ENCODE measurements at places on chromosomes 2 and 18. TPM values are rescaled to one million over a fixed set of nuclear protein-coding genes. Genes with fewer than 3 reads are reported as not detected.

The KCNK3 gene
- not detected for total RNA-seq

The KCNE4 gene
- not detected for total RNA-seq

The NRBP1 gene
- 99.7 TPM for total RNA-seq

The RAD51AP2 gene
- total RNA-seq: not detected

The SPATA3 gene
- total RNA-seq: not detected

The QPCT gene
- total RNA-seq: 1.6 TPM

The ANKRD53 gene
- not detected for total RNA-seq

The CCDC74B gene
- 1.8 TPM for total RNA-seq

The MYO7B gene
- 0.10 TPM for total RNA-seq

The PLA2R1 gene
- not detected for total RNA-seq

The CACNB4 gene
- 0.83 TPM for total RNA-seq

The SLC30A3 gene
- 2.1 TPM for total RNA-seq

DNA sequence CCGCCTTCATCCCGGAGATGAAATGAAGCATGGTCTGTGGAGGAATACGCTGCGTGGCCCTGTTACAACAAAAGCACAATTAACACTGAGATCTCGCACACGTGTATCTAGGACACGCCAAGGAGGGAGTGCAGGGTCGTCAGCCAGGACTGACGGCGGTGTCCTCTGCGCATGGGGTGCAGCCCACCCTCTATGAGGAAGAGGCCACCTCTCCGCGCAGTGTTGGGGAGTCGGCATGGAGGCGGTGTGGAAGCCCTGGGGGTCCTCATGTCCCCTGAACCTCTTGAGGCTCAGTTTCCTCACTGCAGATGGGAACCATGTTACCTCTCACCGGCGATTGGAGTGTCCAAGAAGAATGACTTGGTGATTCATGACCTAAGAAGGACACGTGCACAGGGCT is 86.0 kb upstream of the ZNF236 start:
- no peak for DNase-seq
- H3K4me3 ChIP-seq: no peak overlapping the region
- peaks cover 2% of the 10 kb centered on the region for H3K36me3 ChIP-seq

- peak overlapping the region; percentile 66 for H3K4me3 ChIP-seq
- peak; percentile 46 for DNase-seq
- no peaks in the 10 kb centered on the region for H3K27me3 ChIP-seq
- H3K4me1 ChIP-seq: peaks cover 62% of the 10 kb centered on the region
- peak overlapping the region; percentile 94 for H3K27ac ChIP-seq
Measured at GRCh38 chr2:196987649-196988364, 61.3 kb upstream of the PGAP1 start.

- peaks cover 6% of the 10 kb centered on the region for H3K27me3 ChIP-seq
- DNase-seq: no peak
- no peak overlapping the region for H3K27ac ChIP-seq
Measured at GRCh38 chr2:128311755-128312341, 6.8 kb downstream of the HS6ST1 start.

GRCh38 chr18:28267878-28268625 is 91.1 kb upstream of the CDH2 start:
- H3K4me1 ChIP-seq: no peaks in the 10 kb centered on the region
- no peak overlapping the region for H3K4me3 ChIP-seq
- H3K27ac ChIP-seq: no peak overlapping the region

- H3K4me1 ChIP-seq: no peaks in the 10 kb centered on the region
- H3K36me3 ChIP-seq: no peaks in the 10 kb centered on the region
- H3K27me3 ChIP-seq: peaks cover 10% of the 10 kb centered on the region
- H3K4me3 ChIP-seq: no peak overlapping the region
- H3K27ac ChIP-seq: no peak overlapping the region
- no peak for DNase-seq
Measured at GRCh38 chr2:42984081-42984480, 191.7 kb upstream of the HAAO start.

DNA sequence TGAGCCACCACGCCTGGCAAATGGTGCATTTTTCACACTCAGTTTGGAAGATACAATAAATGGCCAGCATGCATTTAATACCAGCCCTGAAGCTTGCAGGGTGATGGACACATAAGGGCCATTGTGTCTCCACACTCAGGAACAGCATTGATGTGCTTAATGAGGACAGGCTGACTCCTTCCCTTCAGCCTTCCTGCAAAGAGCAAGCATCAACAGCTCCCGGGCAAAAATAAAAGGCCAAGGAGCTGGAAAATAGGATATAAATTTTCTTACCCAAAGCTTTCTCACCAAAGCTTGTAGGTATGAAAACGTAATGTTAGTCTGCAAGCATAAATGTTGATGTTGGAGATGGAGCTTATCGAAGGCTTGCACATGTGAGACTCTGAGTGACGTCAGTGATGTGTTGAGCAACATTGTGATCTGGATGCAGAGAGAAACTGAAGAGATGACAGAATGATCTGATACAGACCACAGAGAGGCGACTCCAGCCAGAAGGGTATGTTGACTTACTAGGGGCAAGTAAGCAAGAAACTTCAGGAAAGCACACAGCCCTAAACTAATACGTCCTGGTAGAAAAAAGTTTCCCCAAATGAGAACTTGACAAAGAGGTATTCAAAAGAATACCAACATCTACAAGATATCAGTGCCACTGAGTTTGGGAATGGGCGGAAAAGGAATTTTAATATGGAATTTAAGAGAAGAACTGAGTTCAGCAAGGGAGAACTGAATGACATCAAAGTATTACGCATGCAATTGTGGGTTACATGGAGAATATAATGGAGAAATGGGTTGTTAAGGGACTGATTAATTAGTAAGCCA is 256.5 kb downstream of the TGIF1 start:
- H3K4me3 ChIP-seq: no peak overlapping the region
- no peak for DNase-seq
- peaks cover 31% of the 10 kb centered on the region for H3K27me3 ChIP-seq
- H3K4me1 ChIP-seq: peaks cover 4% of the 10 kb centered on the region
- no peaks in the 10 kb centered on the region for H3K36me3 ChIP-seq
- H3K27ac ChIP-seq: no peak overlapping the region

GRCh38 chr2:180191432-180192124 is 184.5 kb upstream of the CWC22 start:
- no peak overlapping the region for H3K27ac ChIP-seq
- H3K4me3 ChIP-seq: no peak overlapping the region
- no peaks in the 10 kb centered on the region for H3K36me3 ChIP-seq
- H3K4me1 ChIP-seq: no peaks in the 10 kb centered on the region

GRCh38 chr2:65161551-65162100 is 31.7 kb upstream of the RAB1A start:
- H3K4me3 ChIP-seq: no peak overlapping the region
- H3K27me3 ChIP-seq: no peaks in the 10 kb centered on the region
- H3K4me1 ChIP-seq: peaks cover 19% of the 10 kb centered on the region
- no peaks in the 10 kb centered on the region for H3K36me3 ChIP-seq
- no peak overlapping the region for H3K27ac ChIP-seq

GRCh38 chr2:43074592-43075053 is 151.8 kb downstream of the ZFP36L2 start:
- H3K36me3 ChIP-seq: no peaks in the 10 kb centered on the region
- no peak overlapping the region for H3K4me3 ChIP-seq
- no peaks in the 10 kb centered on the region for H3K4me1 ChIP-seq
- DNase-seq: no peak

- H3K36me3 ChIP-seq: peaks cover 23% of the 10 kb centered on the region
- no peak for DNase-seq
- H3K4me3 ChIP-seq: no peak overlapping the region
- no peak overlapping the region for H3K27ac ChIP-seq
Measured at GRCh38 chr18:79062806-79063205, 6.4 kb upstream of the ATP9B start.

DNA sequence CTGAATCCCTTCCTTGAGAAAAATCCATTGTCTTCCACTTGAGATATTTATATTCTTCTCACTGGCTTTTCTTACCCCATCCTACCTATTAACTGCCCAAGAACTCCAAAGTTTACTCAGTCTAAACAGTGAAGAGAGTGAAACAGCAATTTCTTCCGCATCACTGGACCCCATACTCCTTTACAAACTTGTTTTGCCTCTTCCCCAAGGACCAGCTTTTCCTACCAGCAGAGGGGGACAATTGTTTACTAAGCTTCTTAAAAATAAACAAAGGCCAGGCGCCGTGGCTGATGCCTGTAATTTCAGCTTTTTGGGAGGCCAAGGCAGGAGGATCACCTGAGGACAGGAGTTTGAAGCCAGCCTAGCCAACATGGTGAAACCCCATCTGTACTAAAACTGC is 52.0 kb downstream of the LRATD1 start:
- H3K27ac ChIP-seq: no peak overlapping the region

GRCh38 chr2:8154936-8155335 is 526.9 kb upstream of the ID2 start:
- H3K4me1 ChIP-seq: peaks cover 38% of the 10 kb centered on the region
- DNase-seq: no peak
- peaks cover 5% of the 10 kb centered on the region for H3K36me3 ChIP-seq
- no peaks in the 10 kb centered on the region for H3K27me3 ChIP-seq

DNA sequence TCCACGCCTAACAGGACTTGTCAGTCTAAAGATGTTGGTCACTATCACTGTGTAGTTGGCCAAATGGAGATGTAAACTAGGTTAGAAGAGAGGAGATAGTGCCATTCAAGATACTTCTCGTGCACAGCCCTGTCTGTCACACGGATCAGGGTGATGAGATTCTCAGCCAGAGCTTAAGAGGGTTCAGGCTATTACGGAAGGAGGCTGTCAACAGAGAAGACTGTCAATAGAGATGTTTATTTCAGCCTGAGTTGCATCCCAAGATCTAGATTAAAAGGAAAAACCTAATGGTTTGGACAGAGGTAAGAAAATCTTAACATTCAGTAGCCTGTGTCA is 83.4 kb downstream of the AAK1 start:
- H3K27ac ChIP-seq: peak overlapping the region; percentile 59
- no peaks in the 10 kb centered on the region for H3K27me3 ChIP-seq
- H3K36me3 ChIP-seq: peaks cover 16% of the 10 kb centered on the region
- no peak for DNase-seq

- no peak for DNase-seq
- H3K4me3 ChIP-seq: no peak overlapping the region
- no peaks in the 10 kb centered on the region for H3K27me3 ChIP-seq
- H3K4me1 ChIP-seq: no peaks in the 10 kb centered on the region
- H3K27ac ChIP-seq: no peak overlapping the region
Measured at GRCh38 chr2:201004370-201004769, 40.9 kb upstream of the ORC2 start.

DNA sequence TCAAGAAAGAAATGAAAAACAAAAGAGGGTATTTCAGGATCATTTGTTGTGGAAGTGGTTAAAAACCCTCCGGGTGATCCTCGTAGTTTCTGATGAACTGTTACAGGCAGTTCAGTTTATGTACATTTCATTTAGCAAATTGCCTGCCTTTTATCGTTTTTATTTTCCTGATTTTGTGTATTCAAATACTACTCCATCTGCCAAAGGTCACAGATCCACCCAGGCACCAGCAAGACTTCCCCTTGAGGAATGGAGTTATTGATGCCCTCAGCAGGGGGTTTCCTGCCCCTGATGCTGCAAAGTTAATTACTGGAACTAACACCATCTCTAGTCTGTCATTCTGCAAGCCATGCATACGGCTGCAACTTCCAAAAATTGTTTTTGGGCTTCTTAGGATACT is 641.9 kb downstream of the SLC4A3 start:
- H3K4me1 ChIP-seq: no peaks in the 10 kb centered on the region
- H3K4me3 ChIP-seq: no peak overlapping the region
- no peak for DNase-seq

- no peaks in the 10 kb centered on the region for H3K4me1 ChIP-seq
- H3K27ac ChIP-seq: no peak overlapping the region
- no peaks in the 10 kb centered on the region for H3K36me3 ChIP-seq
- DNase-seq: no peak
Measured at GRCh38 chr2:53173091-53173490, 594.5 kb upstream of the CHAC2 start.

DNA sequence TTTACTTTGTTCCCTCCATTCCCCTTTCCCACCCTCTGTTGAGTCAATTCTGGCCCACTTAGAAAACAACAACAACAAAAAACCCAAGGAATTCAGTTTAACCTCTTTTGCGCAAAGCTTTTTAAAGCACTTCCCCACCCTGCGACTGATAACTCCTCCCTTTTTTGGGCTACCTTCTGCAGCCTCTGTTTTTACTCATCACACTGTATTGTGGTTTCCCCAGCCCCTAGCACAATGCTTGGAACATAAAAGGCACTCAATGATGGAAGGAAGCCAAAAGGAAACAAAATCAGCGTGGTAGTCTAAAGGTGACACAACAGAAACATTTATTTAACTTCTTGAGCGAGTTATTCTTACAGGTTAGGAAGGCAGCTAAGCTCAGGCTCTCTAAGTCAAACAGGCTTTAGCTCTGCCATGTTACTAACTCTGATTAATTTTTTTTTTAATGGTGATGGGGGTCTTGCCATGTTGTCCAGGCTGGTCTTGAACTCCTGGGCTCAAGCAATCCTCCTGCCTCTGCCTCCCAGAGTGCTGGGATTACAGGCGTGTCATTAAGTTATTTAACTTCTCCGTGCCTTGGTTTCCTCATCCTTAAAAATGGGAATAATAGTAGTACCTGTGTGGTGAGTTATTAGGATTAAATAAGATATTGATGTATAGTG is 1.3 kb downstream of the CEP68 start:
- peak; percentile 66 for DNase-seq
- H3K4me3 ChIP-seq: peak overlapping the region; percentile 84
- H3K27ac ChIP-seq: peak overlapping the region; percentile 84
- no peaks in the 10 kb centered on the region for H3K27me3 ChIP-seq
- H3K4me1 ChIP-seq: peaks cover 48% of the 10 kb centered on the region

- no peaks in the 10 kb centered on the region for H3K27me3 ChIP-seq
- no peak overlapping the region for H3K27ac ChIP-seq
- no peaks in the 10 kb centered on the region for H3K4me1 ChIP-seq
- no peaks in the 10 kb centered on the region for H3K36me3 ChIP-seq
- no peak overlapping the region for H3K4me3 ChIP-seq
Measured at GRCh38 chr2:235348329-235348728, 145.5 kb upstream of the AGAP1 start.

DNA sequence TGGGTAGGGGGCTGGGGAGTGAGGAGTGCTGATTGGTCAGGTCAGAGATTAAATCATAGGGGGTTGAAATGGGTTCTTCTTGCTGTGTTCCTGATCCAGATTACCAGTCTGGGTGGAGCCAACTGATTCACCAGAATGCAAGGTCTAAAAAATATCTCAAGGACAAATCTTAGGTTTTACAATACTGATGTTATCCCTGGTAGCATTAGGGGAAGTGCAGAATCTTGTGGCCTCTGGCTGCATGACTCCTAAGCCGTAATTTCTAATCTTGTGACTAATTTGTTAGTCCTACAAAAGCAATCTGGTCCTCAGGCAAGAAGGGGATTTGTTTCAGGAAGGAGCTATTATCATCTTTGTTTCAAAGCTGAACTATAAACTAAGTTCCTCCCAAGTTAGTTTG is 289.2 kb upstream of the KYNU start:
- H3K27ac ChIP-seq: no peak overlapping the region
- no peak overlapping the region for H3K4me3 ChIP-seq
- H3K36me3 ChIP-seq: no peaks in the 10 kb centered on the region
- DNase-seq: no peak
- H3K27me3 ChIP-seq: no peaks in the 10 kb centered on the region

DNA sequence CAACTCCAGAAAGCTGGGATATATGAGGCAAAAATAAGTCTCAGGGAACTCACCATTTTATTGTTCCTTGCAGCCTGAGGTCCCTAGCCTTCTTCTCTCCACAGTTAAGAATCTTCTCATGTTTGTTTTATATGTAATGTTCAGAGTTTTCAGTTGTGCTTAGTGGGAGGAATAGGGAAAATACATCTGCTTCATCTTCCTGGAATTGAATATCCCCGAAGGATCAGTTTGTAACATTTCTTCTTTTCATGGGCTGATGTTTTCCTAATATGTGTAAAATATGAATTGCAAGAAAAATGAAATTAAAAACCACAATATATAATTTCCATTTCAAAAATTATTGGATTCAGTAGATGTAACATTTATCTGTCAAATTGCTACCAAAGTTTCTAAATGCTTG is 8.0 kb downstream of the GALNT1 start:
- DNase-seq: no peak
- peaks cover 28% of the 10 kb centered on the region for H3K4me1 ChIP-seq
- peaks cover 16% of the 10 kb centered on the region for H3K36me3 ChIP-seq
